NCI-H1048 (cell line): ENCODE measurements at places on chromosomes 13 and 19.
A peak's percentile ranks its signal among the peaks of the same experiment; 100 is the strongest.

- DNase-seq: no peak
These were observed 14.3 kb downstream of the COL5A3 start for GRCh38 chr19:9995999-9996398.

DNA sequence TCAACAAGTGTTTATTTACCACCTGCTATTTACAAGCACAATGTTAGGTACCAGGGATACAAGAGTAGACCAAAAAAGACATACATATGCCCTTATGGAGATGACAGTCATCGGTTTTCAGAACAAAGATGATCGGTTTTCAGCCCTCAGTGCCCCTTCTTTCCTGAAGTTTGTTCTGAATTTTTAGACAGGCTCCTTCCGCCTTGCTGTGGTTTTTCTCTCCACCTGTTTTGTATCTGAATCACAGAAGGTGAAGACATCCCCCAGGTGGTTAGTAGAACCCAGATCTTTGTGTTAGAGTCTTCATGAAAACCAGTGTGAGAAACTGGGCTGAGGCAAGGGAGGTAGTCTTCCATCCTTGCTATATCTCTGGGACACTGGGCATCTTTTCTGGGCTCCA, 23.5 kb downstream of the ACTL9 start:
- DNase-seq: no peak

GRCh38 chr13:81929988-81930387, 1589.1 kb upstream of the SPRY2 start:
- peak; percentile 54 for DNase-seq

- no peak for DNase-seq
These were observed 203.6 kb downstream of the DCLK1 start for GRCh38 chr13:35927567-35928021.

DNA sequence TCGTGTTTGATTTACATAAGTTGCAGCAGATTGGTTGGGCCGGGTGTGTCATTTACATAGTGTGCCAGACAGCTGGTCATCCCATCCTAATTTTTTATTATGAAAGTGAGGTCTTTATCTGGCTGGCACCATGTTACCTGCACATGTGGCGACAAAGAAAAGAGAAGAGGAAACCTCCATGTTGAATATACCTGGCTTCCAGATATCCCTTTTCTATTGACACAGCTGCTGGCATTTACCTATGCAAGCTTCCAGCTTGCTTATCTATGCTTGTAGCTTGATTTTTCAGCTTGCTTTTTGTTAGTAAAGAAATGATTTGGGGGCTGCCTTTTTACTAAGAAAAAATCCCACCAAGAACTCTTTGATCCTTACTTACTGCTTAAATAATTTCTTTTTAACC, 681.3 kb upstream of the SLITRK1 start:
- no peak for DNase-seq

DNA sequence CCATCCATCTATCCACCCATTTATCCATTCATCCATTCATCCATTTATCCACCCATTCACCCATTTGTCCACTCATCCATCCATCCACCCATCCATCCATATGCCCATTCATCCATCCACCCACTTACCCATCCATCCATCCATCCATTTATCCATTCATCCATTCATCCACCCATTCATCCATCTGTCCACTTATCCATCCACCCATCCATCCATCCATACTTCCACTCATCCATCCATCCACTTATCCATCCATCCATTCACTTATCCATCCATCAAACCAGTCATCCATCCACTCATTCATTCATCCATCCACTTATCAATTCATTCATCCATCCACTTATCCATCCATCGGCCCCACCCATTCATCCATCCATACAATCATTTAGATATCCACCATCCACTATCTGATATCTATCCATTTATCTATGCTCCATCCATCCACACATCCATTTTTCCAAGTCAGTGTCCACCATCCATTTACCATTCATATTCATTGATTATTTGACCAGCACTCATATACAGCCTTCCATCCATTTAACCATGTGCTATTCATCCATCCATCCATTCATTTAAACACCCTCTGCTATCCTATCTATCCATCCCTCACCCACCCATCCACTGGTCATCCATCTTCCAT, 2.8 kb downstream of the TMEM221 start:
- DNase-seq: no peak

GRCh38 chr19:15469513-15470297, 5.4 kb upstream of the RASAL3 start:
- DNase-seq: no peak

DNA sequence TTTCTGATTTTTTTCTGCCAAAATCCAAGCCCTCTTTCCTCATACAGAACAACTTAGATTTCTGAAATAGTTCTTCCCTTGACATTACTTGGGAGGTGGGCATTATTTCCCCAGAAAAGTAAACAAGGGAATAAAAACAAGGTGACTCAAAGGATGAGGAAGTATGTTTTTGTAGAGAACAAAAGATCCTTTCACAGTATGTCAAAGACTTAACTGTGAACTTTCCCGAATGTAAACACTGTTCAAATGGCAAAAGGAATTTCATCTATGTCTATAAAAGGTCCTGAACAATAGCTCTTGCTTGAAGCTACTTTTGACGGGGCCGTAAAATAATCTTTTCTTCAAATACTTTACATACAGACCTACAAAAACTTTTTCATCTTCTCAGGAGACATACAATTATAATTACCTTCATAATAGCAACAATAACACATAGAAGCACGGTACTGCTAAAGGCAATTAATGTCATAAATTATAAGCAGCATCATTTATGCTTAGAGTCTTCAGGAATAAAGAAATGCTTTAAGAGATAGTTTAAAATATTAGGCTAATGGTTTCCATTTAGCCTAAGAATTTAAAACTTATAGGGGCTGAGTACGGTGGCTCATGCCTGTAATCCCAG, 191.1 kb downstream of the RGCC start:
- DNase-seq: peak; percentile 4

DNA sequence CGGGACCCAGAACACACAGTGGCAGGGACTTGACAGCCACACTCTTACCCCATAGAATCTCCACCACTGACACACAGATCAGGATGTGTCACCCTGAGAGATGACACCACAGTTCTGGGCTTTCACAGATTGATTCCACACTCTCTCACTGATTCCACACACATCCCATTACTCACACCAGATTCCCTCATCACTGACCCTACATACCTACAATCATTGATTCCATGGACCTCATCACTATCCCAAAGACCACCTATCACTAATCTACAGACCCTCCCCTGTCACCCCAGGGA, 57.6 kb upstream of the ZNF527 start:
- no peak for DNase-seq

DNA sequence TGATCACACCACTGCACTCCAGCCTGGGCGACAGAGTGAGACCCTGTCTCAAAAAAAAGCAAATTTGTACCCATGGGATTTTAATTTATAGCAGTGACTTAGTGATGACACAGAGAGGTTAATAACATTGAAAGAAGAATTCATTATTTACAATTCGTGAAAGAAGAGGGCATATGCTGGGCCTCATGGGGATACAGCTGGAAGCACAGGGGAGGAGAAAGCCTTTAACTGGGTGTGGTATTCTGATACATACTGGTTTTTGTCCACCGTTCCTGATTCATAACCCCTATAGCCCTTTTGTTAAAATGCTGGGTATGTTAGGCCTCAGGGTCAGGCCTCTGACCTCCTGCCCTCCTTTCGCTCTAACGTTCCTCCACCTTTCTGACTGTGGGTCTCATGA, 10.9 kb downstream of the ZNF264 start:
- no peak for DNase-seq

DNA sequence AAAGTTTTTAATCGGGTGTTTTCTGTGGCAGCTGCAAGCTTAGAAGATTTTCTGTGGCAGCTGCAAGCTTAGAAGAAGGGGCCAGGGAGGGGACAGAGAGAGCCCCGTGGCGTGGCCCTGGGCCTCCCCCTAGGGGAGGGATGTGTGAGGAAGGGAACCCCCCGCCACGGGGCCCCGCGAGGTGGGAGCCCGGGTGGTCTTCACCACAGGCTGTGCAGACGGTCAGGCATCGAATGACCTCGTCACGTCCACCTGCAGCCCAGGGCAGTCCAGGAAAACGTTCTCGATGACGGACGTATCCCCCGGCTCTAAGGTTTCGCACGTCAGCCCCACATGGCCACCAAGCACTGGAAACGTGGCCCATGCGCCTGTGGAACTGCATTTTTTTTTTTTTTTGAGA, 8.6 kb downstream of the POLR2E start:
- DNase-seq: no peak

- no peak for DNase-seq
These were observed 7.7 kb upstream of the PTOV1 start for GRCh38 chr19:49843265-49843664.

DNA sequence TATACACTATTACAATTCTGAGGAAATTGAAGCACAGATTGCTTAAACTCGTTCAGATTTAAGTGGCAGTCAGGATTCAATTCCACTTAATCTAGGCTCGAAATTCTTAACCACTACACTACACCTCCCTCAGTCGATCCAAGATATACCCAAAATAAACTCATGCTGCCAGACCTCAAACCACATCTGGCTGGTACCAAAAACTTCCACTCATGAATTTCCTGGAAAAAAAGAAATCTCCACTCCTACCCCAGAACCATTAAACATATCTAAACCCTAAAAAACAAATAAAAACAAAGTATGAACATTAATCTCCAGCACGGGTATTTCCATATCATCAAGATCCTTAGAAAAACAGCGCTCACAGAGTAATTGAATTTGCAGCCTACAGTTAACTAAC, 1.1 kb downstream of the ZFP30 start:
- no peak for DNase-seq

DNA sequence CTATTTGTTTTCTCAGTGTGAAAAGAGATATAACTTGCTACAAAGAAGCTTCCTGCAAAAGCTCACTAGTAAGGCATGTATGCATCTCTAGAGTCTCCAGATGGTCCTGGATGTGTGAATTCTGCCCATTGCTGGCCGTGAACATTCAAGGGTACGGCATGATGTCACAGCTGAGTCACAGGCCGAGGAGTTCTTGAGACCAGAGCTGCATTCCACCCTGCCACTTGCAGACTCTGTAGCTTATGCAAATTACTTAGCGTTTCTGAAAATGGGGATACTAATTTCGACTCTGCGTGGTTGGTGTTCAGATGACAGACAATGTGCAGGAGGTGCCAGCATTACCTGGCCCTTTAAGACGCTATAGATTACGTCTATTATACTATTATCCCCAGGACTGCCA, 470.7 kb downstream of the ZNF536 start:
- no peak for DNase-seq

- DNase-seq: no peak
These were observed 2.3 kb upstream of the SLC25A15 start for GRCh38 chr13:40787062-40787461.

DNA sequence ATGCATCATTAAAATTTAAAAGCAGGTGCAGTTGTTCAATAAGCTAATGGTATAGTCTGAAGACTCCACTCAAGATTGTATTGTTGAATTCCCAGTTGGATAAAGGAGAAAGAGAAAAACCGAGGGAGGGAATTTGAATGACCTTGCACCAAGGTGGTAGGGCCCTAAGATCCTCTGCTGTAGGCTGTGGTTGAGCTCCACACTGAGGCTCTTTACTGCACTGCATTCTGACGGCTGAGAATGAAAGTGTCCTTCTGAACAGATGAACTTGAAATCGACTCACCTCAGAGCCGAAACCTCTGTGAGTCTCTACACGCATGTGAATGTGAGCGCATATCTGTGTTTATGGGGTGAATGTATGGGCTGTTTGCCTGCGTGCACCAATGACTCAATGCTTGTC, 388.9 kb upstream of the DACH1 start:
- DNase-seq: no peak

DNA sequence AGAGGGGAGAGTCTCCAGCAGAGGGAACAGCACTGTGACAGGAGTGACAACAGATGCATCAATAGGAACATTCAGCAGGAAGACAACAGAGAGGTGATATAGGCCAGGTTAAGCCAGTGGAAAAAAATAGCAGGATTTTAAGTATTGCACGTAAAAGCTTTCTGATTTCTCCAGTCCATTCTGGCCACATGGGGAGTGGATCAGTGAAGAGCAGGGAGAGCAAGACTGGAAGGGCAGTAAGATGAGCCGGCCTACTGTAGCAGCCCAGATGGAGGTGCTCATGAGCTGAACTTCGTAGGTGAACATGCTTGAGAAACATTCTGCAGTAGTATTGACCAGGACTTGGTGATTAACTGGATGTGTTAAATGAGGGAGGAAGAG, 1.7 kb downstream of the UTP14C start:
- DNase-seq: no peak

DNA sequence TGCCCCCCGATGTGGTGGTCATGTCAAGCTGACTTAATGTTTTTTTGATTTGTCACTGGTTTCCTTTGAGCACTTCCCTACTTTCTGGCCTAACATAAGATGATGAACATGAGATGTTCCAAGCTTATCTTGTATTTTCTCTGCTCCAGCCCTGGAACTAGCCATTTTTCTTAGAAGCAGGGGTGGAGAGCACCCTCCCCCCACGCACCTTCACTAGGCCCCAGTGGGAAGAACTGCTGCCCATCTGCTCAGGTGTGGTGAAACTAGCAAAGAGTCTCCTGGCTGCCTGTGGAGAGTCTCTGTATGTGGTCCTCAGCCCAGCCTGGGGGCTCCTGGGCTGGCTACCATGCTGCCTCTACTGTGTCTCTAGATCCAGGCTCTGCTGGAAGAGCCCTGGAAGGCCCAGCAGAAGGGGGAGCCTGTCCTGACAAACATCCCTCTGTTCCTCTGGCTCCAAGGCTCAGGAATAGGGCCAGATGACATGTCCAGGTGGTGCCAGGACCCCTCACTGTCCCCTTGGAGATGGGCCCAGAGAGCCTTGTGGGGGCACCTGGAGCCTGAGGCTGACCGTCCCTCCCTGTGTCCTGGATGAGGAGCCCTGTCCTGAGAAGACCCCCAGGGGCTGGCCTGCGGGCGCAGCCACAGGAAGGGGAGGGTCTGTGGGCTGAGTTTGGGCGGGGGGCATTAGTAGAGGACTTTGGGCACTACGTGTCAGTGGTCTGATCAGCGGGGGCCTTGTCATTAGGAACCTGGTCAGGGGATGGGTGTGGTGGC, 4.8 kb upstream of the ZNF14 start:
- DNase-seq: no peak
